Renal pelvis (tissue), 12 donors: ENCODE measurements at places on chromosomes 7 and 10.

DNA sequence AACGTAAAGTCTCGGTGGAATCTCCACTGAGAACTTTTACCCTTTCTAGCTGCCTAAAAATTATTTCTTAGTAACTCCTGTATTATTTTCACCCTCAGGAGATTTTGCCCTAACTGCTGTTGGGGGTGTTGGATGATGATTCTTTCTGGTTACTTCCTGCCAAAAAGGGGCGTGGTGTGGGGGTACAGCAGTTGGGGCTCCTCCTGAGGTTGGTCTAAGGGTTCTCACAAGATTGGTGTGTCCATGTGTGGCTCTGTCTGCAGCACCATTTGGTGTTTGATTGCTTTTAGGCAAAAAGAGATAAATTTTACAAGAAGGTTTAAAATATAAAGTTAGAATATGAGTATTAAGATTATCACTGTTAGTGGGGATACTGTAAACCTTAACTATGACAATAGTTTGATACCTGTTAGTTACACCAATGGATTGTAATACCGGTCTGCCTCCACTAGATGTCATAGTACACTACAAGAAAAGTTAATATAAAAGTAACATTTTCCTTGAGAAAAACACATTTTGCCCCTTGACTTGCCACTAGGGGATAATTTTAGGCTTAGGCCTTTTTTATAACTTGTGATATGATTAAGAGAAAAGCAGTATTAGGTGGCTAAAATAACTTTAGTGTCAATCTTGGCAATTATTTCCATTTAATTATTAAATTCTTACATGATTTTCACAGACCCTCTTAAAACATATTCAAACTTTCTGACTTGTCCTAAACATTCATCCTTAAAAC is 928.7 kb downstream of the IPMK start:
- peak; percentile 22 for DNase-seq

GRCh38 chr7:135251496-135252391 is 18.1 kb downstream of the STRA8 start:
- no peak for DNase-seq

- no peak for DNase-seq
These were observed 2.4 kb downstream of the ZNF467 start for GRCh38 chr7:149770728-149771636.

GRCh38 chr10:62562101-62562500 is 187.9 kb downstream of the ZNF365 start:
- DNase-seq: no peak

- DNase-seq: no peak
These were observed 21.3 kb upstream of the XPNPEP1 start for GRCh38 chr10:109944613-109945012.

DNA sequence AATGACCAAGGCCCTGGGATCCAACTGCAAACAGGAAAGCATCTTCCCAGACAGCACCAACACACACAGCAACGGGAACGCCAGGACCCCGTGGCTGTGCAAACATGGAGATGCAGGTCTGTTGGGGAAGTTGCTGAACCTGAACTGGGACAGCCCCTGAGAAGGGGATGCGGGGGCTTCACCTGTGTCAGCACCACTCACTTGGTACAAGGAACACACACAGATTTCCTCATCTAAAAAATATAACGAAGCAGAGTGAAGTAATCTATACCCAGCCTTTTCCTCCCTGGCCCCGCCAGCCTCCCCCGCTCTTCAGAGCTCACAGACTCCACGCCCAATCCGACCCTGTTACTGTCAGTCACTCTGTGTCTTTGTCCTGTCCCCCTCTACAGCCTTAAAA is 93.0 kb downstream of the PTPRN2 start:
- no peak for DNase-seq
